ENCODE measurements at places on chromosomes 12 and 14.

DNA sequence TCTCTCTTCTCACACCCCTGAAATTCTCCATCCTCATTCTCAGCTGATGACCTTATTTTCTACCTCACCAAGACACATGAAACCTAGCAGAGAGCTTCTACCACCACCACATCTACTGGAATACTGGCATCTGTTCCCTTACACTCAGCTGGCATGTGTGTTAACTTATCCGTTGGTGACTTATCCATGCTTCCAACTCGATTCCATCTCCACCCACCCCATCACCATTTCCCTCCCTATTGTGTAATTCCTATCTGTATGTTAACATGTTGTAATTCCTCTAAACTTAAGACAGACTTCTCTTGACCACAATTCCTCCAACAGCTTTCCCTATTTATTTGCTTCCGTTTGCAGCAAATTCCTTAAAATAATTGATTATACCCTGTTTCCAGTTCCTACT lies 15.4 kb downstream of the C1S start:
- DNase-seq = no peak

DNA sequence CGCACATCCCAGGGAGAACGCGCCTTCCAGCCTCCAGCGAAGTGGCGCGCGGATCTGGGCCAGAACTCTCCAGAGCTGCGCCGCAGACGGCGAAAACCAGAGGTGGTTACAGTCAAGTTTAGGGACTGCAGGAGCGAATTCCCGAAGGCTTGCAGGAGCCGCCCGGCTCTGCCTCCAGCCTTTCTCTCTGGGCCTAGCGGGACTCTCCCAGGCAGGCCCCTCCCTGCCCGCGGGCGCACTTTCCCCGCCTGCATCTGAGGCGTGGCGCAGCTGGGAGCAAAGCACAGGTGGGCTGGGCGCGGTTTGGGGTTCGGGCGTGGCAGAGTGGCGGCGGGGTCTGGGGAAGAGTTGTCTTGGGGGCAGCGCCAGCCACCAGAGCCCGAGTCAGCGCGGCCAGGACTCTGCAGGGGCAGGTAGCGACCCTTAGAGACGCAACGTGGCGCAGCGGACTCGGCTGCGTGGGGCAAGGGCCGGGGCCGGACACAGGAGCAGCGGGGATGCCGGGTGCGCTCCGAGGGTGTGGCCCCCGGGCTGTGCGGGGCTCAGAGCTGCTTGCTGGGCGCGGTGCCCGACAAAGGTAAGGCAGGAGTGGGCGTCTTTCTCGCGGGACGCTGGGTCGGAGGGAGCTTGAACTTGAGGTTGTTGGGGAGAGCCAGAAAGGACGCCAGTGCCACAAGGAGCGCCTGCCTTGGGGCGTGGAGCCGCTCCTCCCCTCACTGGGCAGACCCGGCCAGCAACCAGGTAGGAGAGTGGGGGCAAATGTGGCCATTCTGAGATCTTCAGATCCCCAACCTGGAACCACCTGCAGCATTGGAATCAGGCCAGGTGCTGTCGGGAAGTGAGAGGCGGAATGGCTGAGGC lies 1126.0 kb downstream of the AACS start:
- DNase-seq = no peak

DNA sequence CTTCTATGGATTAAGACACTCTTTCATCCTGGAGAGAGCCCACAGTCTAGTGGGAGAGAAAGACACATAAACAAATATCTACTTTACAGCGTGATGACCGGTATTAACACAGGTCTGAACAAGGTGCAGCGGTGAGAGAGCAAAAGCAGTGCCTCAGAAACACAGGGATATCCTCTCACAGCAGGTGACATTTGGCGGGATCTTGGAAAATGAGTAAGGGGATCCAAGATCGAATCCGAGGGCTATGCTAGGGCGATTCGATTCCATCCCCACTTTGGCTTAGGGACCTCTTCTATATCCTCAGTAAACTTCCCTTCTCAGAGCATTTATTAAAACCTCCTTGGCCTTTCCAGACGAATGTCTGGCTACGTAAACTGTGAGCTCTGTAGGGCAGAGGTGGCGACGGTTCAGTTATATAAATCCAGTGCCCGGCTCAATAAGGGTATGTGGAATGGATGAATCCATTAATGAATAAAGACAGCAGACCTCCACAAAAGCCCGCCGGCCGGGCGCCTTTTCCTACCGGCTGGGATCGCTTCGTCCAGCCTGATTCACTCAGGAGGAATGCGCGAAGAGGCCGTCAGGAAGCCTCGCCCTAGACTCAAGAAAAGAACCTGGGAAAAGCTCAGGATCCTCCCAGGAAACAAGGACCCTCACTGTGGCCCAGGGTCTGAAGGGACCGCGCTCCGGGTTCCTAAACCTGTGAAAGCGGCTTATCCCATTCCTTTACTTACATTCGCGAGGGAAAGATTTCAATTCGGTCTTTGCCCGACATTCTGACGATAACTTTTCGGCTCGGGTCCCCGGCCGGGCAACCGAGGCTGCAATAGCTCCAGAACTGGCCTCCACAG lies 455 bp downstream of the ATP6V1D start:
- DNase-seq = peak; percentile 23

- no peak for DNase-seq
These were observed 51.7 kb upstream of the G2E3 start for GRCh38 chr14:30507209-30507608.

GRCh38 chr12:71299541-71300376 lies 139.8 kb upstream of the LGR5 start:
- peak; percentile 53 for DNase-seq

DNA sequence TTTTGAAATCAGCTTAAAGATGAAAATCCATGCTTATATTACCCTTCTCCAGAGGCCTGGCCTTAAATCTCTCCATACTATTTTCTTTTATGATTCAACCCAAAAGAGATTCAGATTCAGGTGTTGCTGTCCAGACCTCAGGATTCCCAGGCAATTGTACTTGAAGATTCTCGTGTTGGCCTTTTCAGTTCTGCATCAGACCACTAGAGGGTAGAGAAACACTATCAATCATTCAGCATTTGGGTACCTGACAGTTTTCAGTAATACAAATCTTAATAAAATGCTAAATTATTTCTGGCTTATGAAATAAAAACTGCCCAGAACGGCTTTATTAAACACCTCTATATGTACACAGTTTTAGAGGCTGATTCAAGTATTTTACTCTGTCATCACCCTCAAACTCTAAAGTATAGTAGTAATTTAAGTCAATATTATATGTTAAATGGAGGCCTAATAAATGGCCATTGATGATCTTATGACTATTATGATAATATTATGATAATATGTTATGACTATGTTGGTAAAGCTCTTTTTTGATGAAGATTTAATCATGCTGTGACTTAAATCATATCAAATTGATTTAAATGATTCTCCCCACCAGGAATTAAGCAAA lies 301.1 kb downstream of the DUSP6 start:
- peak; percentile 64 for DNase-seq

- peak; percentile 5 for DNase-seq
These were observed 263.2 kb downstream of the SEC23A start for GRCh38 chr14:38839694-38840365.

DNA sequence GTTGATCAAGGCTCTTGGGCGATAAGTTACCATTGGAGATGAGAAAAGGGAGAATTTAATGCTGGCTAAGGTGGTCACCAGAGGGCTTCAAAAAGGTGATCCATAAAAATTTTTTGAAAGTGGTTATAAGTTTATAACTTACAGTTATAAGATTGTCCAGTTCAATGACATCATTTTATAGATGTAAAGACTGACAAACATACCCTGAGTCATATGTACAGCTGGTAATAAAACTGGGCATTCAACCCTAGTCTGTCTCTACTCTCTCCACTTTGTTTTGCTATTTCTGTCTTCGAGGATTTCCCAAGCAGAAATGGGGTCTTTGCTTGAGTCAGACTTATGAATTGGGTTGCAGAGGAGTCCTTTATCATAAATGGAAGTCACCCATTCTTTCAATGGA lies 454.0 kb downstream of the SOX5 start:
- no peak for DNase-seq

- DNase-seq = no peak
These were observed 10.5 kb upstream of the NUAK1 start for GRCh38 chr12:106149096-106149784.

DNA sequence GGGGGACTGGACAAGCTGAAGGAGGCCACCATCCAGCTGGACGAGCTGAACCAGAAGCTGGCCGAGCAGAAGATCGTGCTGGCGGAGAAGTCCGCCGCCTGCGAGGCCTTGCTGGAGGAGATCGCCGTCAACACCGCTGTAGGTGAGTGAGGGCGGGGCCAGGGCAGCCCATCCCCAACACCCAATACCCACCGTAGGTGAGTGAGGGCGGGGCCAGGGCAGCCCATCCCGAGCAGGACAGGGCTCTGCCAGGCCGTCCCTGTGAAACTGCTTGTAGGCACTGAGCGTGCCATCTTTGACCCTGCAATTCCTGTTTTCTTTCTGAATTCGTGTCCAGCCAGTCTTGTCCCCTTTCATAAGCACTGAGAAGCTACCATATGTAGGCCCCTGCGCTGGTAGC lies 74.0 kb downstream of the CCDC92 start:
- no peak for DNase-seq

GRCh38 chr14:90491911-90492531 lies 95.2 kb downstream of the CALM1 start:
- no peak for DNase-seq

DNA sequence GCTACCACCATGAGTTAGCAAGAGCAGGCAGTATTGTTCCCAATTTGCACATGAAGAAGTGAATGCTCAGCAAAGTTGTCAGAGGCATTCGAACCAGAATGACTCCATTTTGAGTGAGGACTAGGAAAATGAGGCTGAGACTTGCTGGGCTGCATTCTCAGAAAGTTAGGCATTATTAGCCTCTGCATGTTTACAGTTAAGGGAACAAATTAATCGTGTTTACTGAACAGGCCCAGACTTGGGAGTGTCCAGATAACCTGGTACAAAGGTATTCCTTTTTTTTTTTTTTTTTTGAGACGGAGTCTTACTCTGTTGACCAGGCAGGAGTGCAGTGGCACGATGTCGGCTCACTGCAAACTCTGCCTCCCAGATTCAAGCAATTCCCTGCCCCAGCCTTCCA lies 22.5 kb upstream of the VWF start:
- DNase-seq = no peak

GRCh38 chr14:23605931-23606585 lies 27.5 kb upstream of the JPH4 start:
- DNase-seq = peak; percentile 5

- peak; percentile 13 for DNase-seq
These were observed 367.5 kb downstream of the DAD1 start for GRCh38 chr14:22221508-22221907.

GRCh38 chr12:49974231-49974675 lies 1.5 kb downstream of the AQP6 start:
- no peak for DNase-seq

- peak; percentile 54 for DNase-seq
These were observed 12.8 kb upstream of the RILPL1 start for GRCh38 chr12:123546281-123546680.

DNA sequence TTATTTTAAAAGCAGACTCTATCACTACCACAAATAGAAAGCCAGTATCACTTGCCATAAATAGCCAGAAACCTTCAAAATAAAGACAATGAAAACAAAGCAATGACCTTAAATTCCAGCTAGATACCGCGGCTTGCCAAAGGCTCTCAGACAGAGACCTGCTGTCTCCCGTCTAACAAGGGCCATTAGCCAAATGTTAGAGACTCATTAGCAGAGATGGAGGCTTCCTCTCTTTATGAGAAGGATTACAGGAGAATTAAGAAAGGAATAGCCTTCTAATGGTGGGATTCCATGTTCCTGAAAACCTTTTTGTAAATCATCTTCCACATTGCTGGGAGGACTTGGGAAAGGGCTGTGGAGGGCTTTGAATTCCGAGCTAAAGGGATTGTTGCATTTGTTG lies 206.7 kb downstream of the AACS start:
- no peak for DNase-seq

DNA sequence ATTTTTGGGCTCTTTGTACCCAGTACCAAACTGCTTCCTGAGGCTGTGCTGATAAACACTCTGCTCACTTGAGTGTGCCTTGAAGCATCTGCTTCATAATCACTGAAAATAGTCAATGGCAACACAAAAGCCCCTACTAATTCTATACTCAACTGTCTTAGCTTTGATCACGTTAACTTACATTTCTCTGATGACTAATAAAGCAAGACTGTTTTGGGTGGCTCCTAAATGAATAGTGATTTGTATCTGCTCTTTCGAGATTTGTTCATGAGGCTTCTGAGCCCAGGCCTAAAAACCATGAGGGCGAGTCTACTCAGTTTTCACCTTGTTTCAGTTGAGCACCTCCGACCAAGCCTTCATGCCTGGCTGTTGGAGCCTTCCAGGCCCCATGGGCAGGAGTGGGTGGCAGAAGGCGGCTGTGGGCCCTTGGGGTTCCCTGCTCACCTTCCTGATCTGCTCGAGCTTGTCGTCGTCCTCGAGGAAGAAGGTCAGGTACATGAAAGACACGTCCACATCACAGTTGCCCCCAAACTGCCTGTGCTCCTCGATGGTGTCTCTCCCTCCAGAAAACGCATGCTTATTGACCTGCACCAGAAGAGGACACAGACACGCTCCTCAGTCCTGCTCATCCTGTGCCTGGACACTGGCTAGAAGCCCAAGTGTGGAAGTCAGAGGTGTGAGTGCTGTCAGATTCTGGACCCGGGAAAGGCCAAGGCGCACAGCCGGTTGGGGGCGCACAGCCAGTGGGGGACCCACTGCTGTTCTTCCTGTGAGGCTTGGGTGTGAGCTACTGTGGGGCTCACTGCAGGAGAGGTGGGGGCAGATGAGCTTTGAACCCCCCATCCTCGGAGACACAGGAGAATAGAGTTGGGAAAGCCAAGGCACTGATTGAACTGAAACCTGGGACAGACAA lies 13.7 kb downstream of the SLC25A47 start:
- DNase-seq = no peak

GRCh38 chr12:113766131-113766878 lies 199.8 kb downstream of the RBM19 start:
- DNase-seq = no peak

GRCh38 chr12:67889931-67890330 lies 99.3 kb upstream of the IFNG-AS1 start:
- DNase-seq = no peak

GRCh38 chr14:77026166-77026929 lies 2.2 kb downstream of the IRF2BPL start:
- DNase-seq = peak; percentile 59

- DNase-seq = no peak
These were observed 9.2 kb downstream of the ZFP36L1 start for GRCh38 chr14:68783408-68784225.

- DNase-seq = no peak
These were observed 43.6 kb downstream of the SPATS2 start for GRCh38 chr12:49410818-49411217.

GRCh38 chr14:75141967-75142366 lies 15.1 kb upstream of the NEK9 start:
- peak; percentile 12 for DNase-seq

DNA sequence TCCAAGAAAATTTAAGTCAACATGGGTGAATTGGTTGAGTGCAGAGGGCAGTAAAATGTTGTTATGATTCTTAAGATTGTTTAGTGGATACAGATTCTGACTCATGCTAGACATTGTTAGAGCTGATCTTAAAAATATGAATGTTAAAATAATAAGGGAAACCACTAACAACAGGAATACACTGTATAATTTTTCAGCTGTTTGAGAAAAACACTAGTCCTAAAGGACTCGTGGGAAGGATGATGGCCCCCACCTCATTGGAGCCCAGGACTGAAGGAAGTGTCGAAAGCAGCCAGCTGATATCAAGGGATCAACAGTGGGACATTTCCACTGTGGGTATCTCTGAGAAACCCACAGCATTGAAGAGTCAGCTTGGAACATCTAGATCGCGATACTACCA lies 82.9 kb upstream of the SCAF11 start:
- DNase-seq = no peak

Measured in mammary epithelial cell (primary cell).